D341Med (cell line): ENCODE measurements at places on chromosomes 5 and 9.

DNA sequence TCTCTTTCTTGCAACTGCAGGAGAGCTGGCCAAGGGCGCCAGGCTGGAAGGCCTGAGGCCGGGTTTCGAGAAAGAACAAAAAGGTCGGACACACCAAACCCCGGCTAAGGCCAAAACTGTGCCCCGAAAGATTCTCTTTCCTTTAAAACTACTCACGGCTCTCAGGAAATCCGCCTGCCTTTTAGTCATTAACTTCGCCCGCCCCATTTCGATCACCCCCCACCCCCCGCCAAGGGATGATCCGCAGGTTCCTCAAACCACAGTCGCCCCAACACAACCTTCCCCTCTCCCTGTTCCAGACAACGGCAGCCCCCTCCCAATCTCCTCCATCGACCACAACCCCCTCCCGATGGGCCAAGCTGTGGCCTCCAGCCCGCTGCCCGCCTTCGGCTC lies 536 bp downstream of the FEM1C start:
- peak; percentile 29 for DNase-seq

- DNase-seq: no peak
Measured at GRCh38 chr5:174328631-174329299, 283.3 kb downstream of the NSG2 start.

GRCh38 chr5:173501922-173502321 lies 114.5 kb downstream of the BOD1 start:
- no peak for DNase-seq

GRCh38 chr9:68825762-68826472 lies 120.9 kb downstream of the PIP5K1B start:
- no peak for DNase-seq

GRCh38 chr9:82421498-82421897 lies 432.9 kb downstream of the SPATA31D1 start:
- DNase-seq: no peak

GRCh38 chr9:85291266-85291665 lies 450.5 kb downstream of the AGTPBP1 start:
- DNase-seq: no peak

- peak; percentile 23 for DNase-seq
Measured at GRCh38 chr9:133171161-133171961, 7.6 kb upstream of the GBGT1 start.

GRCh38 chr5:1545805-1546355 lies 22.1 kb upstream of the LPCAT1 start:
- DNase-seq: no peak

GRCh38 chr9:77507212-77507961 lies 140.7 kb downstream of the GNA14 start:
- DNase-seq: no peak

DNA sequence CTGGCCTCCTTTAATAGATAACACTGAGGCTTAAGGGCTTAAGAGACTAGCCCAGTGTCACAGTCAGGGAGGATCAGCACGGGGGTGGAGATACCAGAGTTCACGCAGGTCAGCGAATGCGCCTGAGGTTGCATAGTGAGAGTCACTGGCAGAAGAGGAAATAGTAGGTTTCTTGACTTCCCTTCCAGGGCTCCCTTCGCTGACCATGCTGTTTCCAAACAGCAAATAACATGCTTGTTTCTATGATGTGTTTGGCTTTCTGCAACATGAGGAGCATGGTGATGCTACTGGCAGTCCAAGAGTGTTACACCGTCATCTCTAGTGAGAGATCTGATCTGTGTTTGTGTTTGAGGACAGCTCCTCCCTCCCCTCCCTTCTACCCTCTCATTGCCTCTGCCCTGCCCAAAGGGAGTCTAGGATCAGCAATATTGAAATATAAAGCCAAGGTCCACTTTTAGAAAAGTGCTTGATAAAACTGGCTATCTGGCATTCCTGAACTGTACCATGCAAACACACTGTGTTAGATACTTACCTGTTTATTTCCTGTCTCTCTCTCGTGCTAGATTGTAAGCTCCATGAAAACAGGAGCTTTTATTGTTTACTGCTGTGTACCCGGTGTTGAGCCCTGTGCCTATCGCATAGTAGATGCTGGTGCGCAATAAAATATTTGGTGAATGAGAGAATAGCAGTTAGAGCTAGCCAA lies 12.3 kb downstream of the TLE4 start:
- DNase-seq: peak; percentile 35
